ENCODE measurements at places on chromosomes 16 and 17.

DNA sequence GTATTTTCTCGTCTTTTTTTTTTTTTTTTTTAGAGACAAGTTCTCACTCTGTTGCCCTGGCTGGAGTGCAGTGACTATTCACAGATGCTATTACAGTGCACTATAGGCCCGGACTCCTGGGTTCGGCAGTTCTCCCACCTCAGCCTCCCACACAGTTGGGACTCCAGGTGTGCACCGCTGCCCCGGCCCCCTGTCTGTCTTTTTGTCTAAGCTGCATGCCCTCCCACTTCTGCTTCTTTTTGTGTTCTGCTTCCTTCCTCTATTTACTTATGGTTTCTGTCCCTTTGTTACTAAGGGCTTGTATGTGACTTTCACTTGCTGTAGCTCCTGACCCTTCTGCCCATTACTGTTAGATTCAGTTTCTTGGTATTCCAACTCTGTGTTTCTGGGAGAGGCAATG, 20.5 kb downstream of the SLC7A6 start:
- DNase-seq, result no peak

DNA sequence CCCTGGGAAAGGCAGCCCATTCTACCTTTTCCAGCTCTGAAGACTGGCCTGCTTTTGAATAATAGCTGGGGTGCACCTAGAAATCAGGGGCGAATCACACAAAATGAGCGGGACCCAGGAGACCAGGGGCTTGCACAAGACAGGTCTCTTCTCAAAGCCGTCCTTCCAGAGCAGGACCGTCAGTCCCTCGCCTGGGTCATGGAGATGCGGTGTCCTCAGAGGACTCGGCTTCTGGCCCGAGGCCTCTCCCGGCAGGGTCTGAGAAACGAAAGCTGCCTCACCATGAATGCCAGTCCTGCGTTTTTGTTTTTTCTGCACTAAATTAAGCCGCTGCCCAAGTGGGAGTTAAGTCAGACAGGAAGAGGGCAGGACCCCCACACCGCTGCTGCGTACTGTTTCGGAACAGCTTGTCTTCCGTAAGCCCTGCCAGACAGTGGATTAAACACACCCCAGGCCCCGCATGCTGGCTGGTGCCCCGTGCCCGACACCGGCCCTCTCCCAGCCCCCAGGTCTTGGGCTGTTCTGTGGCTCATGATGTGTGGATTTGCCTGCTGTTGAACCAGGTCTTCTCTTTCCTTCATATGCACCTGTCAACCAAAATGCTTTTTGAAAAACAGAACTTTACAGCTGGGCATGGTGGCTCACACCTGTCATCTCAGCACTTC, 142.1 kb upstream of the RPH3AL start:
- DNase-seq, result no peak

GRCh38 chr17:79769570-79770506, 8.1 kb upstream of the CBX2 start:
- DNase-seq, result no peak

DNA sequence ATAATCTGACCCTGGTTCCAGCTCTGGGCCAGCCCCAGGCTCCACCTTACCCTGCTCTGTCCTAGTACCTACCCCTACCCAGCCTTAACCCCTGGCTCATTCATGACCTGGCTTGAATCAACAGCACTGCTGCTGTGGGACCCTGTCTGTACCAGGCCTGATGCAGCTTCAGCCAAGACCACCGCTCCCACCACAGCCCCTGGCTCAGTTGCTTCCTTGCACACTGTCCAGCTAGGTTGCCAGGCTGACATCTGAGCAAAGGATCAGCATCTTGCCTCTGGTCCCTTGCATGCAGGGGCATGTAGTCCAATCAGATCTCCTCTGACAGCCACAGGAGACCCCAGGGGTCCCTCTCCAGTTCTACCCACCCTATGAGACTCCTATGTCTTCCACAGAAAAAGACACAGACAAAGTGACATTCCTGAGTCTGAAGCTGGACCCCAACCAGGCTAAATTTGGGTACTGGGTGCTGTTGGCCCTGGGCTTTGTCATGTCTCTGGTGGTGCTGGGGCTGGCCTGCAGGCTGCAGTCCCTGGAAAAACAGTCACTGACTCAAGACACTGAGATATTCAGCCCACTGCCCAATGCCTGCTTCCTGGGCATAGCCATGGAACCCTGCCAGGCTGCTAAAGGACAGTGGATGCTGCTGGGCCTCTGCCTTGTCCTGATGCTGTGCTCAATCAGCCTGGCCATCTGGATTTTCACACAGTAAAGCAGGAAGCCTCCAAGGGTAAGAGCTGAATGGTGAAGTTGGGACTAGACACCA, 3.9 kb upstream of the KCNH6 start:
- DNase-seq, result no peak

- peak; percentile 73 for DNase-seq
Measured at GRCh38 chr17:44331249-44331760, 6.7 kb upstream of the SLC25A39 start.

GRCh38 chr17:13678841-13679240, 77.1 kb upstream of the HS3ST3A1 start:
- no peak for DNase-seq

- no peak for DNase-seq
Measured at GRCh38 chr17:17570140-17570797, 21.2 kb downstream of the PEMT start.

DNA sequence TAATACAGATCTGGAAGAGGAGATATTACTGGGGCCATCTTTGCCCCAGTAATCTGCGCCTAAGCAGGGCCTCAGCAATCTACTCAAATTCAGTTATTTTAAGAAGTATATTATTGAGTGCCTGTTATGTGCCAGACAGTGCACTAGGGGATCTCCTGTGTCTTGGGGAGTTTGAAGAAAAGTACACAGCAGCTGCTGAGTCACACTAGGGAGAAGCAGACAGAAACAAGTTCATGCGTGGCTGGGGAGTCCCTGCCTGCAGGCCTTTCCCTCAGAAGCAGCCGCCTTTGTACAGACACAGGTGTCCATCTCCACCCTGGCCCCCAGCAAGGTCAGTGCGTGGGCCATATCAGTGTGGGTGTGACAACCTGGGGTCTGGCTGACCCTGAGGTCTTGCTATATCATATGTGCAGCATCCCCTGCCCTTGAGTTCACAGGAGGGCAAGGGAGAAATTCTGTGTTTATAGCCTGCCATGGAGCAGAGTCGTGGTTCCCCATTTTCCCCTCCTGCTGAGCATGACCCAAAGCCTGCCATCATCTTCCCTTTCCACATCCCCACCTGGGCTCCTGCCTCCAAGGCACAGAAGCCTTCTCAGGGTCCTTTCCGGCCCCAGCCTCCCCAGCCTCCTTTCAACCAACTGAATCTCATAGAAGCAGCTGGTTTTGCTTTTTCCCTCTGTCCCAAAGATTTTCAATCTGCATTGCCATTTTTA, 229.9 kb upstream of the SDK2 start:
- no peak for DNase-seq

DNA sequence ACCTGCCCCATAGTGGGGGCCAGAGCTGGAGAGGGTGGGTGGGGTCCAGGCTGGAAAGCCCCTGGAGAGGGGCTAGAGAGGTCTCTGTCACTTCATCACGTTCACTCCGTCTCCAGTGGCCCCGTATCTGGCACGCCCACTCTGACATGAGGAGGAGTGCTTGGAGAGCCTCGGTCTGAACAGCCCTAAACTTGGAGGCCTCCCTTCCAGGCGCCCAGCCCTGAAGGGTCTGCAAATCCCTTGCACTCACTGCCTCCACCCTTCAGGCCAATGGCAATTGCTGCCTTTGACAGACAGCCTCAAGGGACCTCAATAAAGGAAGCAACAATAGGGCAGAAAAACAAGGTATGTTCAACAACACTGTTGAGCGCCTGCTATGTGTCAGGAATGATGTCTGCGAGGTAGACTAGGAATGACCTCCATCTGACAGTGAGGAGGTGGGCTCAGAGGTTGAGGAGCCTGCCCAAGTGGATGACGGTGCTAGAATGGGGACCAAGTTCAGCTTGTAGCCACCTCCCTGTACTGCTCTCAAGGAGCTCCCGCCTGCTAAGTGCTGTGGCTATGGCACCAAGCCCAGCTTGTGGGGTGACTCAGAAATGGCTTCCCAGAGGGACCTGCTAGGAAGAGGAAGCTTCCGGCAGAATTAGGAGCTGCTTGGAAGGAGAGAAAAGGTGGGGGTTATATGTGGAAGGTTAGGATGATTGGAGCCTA, 2.9 kb upstream of the EPX start:
- DNase-seq, result no peak
